ENCODE measurements at places on chromosomes 5 and 9.

DNA sequence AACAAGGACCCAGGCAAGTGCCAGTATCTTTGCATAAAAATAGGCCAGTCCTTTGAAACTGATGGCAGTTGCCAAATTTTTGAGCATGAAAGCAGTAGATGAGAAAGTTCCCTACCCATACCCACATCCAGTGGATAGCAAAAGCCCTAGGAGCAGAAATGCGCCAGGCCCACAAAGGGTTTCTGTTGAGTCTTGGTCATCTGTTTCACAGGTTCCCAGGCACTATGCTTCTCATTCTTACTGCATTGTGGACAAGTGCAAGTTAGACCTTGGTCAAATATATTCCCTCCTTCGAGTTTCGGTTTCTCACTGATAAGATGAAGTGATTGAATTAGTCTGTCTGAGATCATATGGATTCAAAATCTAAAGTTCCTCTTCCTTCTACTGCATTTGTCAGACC, 152.3 kb downstream of the NR3C1 start:
- no peak for DNase-seq

- DNase-seq, result no peak
These were observed 7.1 kb upstream of the GNAQ start for GRCh38 chr9:78038620-78039300.

- DNase-seq, result no peak
These were observed 8.5 kb downstream of the FBP1 start for GRCh38 chr9:94630833-94631232.

- no peak for DNase-seq
These were observed 244.4 kb upstream of the TUT7 start for GRCh38 chr9:86598411-86599239.

DNA sequence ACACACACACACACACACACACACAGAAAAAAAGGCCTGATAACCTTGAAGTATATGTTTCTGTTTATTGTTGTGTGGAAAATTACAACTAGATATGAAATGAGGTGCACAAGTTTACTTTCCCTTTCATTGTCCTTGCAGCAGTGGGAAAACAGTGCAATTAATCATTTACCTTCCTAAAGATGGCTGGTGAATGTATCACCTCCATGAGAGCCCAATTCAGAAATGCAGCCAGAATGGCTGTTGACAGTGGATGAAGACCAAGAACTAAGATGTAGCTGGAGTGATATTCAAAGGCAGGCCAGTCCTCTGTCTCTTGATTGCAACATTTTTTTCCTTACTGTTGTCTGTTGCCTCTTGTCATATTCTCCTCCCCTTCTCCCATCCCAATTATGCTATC, 49.6 kb upstream of the EIF4EBP3 start:
- DNase-seq, result no peak

- DNase-seq, result peak; percentile 58
These were observed at the start of gene TMEM171 for GRCh38 chr5:73120222-73121118. Gene TMEM171, plus strand, starts transcription at chr5:73120575. Its CDS starts 2,799 bp downstream, at chr5:73123374.

- DNase-seq, result no peak
These were observed 2.9 kb downstream of the ALDH1A1 start for GRCh38 chr9:72949918-72950325.

GRCh38 chr9:91160599-91161464, 200.9 kb downstream of the AUH start:
- no peak for DNase-seq

DNA sequence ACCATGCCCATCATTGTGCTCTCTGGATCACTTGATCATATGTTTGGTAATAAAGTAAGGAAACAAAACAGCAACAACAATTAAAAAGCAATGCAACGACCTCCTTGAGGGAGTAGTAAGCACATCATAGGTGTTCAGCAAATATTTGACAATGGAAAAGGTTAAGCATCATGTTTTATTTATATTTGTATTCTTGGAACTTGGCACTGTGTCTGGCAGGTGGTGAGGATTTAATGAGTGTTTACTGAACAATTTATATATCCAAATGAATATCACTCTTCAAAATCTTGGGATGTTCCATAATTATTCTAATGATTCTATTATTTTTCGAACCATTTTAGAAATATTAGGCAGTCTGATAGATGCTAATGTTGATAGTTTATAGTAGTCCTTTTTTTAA, 6.2 kb downstream of the PIP5K1B start:
- DNase-seq, result no peak

GRCh38 chr9:37967014-37967760, 63.3 kb upstream of the SLC25A51 start:
- DNase-seq, result no peak

DNA sequence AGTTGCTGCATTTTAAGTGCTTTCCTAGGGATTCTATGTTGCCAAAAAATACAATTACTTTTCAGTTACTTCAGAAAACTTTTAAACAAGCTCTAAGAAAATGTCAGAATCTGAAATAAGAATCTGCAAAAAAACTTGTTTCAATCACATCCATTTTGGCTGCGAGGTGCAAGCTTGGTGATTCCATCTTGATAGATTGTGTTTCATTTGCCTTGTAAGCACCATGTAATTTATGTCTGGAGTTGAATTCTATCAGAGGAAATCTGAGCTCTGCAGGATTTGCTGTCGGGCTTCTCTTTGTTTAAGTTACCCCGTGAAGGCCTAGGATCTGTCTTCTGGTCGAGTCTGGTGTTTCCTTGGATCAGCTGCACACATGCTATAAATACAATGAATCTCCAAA, 40.4 kb upstream of the MAN2A1 start:
- DNase-seq, result no peak

DNA sequence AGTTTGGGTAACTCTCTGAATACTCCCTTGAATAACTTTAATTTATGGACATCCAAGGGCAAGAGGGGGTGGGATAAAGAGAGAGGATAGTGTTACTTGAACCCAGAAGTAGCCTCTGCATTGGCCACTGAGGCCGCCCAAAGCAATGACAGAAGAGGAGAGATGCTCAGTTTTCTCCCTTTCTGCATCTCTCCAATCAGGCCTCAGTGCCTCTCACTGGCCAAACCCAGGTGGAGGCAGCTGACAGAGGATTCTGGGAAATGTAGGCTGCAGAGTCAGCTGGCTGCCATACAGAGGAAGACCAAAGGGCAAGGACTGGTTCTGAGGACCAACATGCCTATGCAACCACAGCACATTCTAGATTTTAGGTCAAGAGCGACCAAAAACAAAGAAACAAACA, 719.4 kb downstream of the MAT2B start:
- DNase-seq, result no peak

DNA sequence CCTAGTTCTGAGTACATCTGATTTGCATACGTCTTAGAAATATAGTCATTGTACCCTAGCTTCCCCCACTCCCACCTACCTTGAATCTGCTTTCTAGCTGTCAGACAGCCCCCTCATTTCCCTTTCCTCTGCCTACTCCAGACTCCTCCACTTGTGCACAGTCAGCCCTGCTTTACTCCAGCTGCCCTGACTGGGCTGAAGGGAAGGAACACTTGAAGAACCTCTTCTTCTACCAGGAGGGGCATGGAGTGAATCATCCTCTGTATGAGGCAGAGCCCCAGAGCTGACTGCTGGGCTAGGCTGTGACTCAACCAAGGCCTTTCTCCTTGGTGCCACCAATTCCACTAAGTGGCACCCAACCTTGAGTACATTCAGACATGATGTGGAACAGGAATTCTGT, 18.1 kb upstream of the ZFR start:
- no peak for DNase-seq

DNA sequence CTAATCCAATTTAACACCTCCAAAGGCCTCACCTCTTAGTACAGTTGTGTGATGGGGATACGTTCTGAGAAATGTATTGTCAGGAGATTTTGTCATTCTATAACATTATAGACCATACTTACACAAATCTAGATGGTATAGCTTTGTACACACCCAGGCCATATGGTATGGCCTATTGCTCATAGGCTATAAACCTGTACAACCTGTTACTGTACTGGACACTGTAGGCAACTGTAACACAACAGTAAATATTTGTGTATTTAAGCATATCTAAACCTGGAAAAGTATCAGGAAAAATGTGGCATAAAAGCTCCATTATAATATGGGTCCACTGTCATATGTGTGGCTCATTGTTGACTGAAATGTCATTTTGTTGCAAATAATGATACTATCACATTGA, 12.1 kb downstream of the ACER2 start:
- DNase-seq, result no peak

- no peak for DNase-seq
These were observed 30.7 kb downstream of the C6 start for GRCh38 chr5:41182666-41183065.

GRCh38 chr5:111225926-111226325, 1.7 kb downstream of the CAMK4 start:
- no peak for DNase-seq

GRCh38 chr9:112720113-112720780, 2.3 kb upstream of the INIP start:
- DNase-seq, result no peak

GRCh38 chr9:33117306-33117705, 40.8 kb upstream of the SMU1 start:
- DNase-seq, result no peak

- no peak for DNase-seq
These were observed 41.1 kb downstream of the LURAP1L start for GRCh38 chr9:12815888-12816287.

- no peak for DNase-seq
These were observed 27.1 kb upstream of the MGAT1 start for GRCh38 chr5:180829726-180830125.

DNA sequence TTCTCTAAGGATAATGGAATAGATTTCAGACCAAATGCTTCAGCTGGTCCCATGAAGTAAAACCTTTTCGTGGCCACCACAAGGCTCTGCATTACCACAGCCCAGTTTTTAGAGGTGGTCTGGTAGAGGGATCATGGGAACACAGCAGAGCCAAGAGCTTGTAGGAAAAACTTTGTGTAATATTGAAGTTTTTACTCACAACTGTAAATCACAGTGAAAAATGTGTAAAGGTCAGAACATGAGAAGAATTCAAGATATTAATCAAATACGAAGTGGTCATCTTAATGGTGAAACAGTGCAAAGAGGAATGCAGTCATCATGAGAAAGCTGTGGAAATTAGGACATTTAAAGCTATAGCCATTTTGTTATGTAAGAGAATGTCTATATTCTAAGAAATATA, 197.5 kb downstream of the NPR3 start:
- no peak for DNase-seq

GRCh38 chr5:141363952-141364660, at the start of gene PCDHGA5:
Gene PCDHGA5, plus strand, starts transcription at chr5:141364162. Its CDS starts 169 bp downstream, at chr5:141364331.
- no peak for DNase-seq

DNA sequence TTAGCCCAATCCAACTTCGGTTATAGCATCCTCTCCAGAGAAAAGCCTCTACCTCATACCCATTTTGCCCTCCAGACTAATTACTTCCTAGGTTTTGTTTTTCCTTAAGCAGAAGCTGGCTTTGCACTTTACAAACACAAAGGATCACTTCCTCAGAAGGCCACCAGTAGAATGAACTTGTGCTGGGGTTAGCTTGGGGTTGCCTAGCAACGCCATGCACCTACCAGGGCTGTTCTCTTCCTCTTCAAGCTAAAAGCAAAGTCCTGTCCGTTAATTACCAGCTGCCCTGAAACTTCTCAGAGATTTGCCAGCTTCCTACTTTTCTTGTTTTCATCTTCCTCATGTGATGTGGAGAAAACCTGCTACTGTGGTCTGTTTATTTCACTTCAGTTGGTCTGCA, 132.0 kb upstream of the WWC1 start:
- DNase-seq, result no peak

DNA sequence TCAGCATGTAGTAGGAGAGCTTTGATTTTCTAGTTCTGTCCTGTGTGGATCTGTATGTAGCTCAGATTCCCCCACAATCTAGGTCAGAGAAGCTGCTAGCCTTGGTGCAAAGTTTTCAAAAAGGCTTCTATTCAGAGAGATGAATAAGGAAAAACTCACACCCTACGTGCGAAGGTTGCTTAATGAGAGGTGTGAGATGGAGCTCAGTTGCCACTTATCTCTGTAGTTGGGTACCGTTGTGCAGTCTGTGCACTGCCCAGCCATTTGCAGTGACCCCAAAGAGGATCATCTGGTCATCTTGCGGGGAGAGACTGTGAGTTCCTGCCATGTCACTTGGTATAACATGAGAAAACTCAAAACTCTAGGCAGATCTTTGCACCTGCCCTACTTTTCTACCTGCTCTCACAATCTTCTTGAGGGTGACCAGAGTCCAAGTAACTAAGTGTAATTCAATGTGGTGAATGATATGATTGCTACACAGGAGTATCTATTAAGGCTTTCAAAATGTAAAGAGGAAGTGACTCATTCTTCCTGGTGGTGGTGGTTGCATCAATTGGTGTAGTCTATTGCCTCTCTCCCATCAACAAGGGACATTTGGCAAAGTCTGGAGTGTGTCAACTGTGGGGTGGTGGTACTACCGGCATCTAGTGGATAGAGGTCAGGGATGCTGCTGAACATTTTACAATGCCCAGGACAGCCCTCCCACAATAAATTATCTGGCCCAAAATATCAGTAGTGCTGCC, 65.2 kb downstream of the TMC1 start:
- no peak for DNase-seq

DNA sequence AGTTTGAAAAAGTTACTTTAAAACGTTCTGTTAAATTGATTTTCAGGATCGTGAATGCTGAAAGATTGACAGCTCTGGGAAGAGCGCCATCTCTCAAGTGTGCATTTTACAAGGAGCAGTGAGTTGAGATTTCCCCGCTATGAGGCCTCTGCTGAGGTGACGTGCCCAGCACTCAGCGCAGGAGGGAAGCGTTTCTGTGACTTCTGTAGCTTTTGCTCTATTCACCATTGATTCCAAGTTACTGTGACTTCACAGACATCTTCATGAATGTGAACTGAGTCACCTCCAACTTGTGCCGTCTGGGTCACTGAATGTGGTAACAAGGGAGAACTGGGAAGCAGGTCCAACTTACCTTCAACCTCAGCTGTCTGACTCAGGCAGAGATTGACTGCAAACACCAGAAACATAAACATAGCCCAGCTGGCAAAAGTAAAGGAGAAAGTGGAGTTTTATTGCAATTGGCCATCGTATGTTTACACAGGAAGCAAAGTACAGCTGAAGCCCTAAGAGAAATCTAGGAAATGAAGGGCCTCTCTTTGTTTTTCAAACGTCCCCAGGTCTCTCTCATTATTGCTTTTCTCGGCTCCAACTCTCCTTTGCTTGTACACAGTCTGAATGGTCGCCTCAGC, 428.8 kb upstream of the CLINT1 start:
- DNase-seq, result no peak

GRCh38 chr5:90117005-90117404, 292.6 kb downstream of the CETN3 start:
- DNase-seq, result no peak

GRCh38 chr9:130666393-130667119, 2.2 kb downstream of the PRDM12 start:
- DNase-seq, result no peak

GRCh38 chr5:93371893-93372292, 209.1 kb downstream of the NR2F1-AS1 start:
- DNase-seq, result no peak
